ENCODE measurements at places on chromosomes 13 and 19. TPM values are rescaled to one million over a fixed set of nuclear protein-coding genes. Genes with fewer than 3 reads are reported as not detected.

GRCh38 chr19:52722062-52723003 is 12.5 kb downstream of the ZNF611 start:
- no peak for DNase-seq

DNA sequence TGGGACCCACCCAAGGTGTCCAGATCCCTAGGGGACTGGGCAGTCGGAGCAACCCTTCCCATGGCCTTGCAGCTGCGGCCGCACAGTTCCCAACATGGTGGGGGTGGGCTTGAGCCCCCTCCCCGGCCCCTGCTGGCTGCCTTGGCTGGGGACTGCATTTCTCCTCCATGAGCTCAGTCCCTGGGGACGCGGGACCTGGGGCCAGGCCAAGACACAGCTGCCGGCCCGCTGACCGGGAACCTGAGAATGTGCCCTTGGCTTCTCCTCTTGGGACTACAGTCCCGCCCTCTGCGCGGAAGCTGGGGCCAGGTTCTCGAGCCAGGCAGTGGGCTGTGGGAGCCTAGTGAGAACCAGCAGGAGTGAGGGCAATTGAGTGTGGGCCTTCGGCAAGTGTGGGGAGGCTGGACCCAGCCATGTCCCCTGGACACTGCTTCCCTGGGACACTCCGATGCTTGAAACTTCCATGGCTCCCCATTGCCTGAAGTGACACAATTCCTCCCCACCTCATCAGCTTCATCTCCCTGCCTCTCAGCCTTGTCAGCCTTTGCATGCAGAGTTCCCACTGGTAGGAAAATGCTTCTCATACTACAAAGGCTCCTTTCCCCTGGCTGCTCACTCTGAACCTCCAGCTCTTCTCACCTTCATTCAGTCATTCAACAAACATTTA is 13.1 kb upstream of the NOTCH3 start:
- DNase-seq = peak; percentile 89

DNA sequence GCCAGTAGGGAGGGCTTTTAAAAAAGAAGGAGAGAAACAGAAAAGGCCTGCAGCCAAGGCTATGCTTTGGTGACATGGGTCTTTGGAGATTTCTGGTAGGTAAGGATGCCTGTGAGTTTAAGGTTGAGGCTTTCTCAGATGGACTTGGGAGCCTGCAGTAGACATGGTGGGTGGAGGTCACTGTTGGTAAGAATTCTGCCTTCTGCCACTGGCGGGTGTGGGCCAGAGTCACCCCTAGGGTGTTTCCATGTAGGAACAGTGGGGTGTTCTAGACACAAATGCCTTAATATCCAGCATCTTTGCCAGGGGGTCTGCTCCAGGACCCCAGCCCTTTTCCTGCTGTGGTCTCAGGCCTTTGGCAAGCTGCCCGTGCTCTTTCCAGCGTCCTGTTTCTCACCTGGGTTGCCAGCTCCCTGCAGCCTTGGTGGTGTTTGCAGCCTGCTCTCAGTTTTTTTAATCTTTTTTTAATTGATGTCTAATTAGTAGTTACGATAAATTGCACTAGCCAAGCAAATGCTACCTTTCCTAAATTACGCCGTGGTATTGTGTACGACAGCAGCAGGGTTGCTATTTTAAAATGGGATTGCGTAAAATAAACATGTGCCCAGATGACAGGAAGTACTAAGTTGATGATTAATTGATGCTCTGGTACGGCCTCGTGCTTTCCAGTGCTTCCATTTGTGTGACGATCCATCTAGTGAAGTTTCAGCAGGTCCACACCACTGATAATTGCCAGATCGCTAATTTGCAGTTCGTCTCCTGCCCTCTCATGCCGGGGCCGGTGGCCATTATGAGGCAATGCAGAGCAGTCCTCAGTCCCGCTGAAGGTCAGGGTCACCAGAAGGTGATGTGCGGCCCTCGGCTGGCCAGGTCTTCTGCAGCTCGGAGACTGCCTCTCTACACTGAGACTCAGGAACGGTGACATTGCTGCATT is 35.3 kb upstream of the NPAS1 start:
- no peak for DNase-seq

ZNF567 gene
- total RNA-seq = 3.0 TPM

ZNF416 gene
- total RNA-seq = 4.8 TPM

Data from cardiac septum (tissue), 1 donor.